ENCODE measurements at places on chromosomes 2 and 18. TPM values are rescaled to one million over a fixed set of nuclear protein-coding genes. Genes with fewer than 3 reads are reported as not detected.
A peak's percentile ranks its signal among the peaks of the same experiment; 100 is the strongest.

The SEPTIN10 gene
- 1.9 TPM for total RNA-seq

The RPRM gene
- total RNA-seq: not detected

The POTEC gene
- not detected for total RNA-seq

The PRSS56 gene
- not detected for total RNA-seq

The RBM44 gene
- 3.2 TPM for total RNA-seq

The AGXT gene
- total RNA-seq: not detected

GRCh38 chr2:206323486-206323885 is 49.0 kb downstream of the ZDBF2 start:
- no peak for DNase-seq
- H3K4me3 ChIP-seq: no peak overlapping the region
- peaks cover 5% of the 10 kb centered on the region for H3K36me3 ChIP-seq
- H3K4me1 ChIP-seq: no peaks in the 10 kb centered on the region
- no peak overlapping the region for H3K27ac ChIP-seq
- H3K27me3 ChIP-seq: no peaks in the 10 kb centered on the region

DNA sequence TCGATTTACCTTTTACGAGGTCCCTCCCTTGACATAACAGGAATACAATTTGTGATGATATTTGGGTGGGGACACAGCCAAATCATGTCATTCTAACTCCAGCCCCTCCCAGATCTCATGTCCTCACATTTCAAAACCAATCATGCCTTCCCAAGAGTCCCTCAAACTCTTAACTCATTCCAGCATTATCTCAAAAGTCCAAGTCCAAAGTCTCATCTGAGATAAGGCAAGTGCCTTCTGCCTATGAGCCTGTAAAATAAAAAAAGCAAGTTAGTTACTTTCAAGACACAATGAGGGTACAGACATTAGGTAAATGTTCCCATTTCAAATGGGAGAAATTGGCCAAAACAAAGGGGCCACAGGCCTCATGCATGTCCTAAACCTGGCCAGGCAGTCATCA is 381.1 kb downstream of the PIK3C3 start:
- no peak overlapping the region for H3K27ac ChIP-seq
- H3K4me1 ChIP-seq: no peaks in the 10 kb centered on the region
- no peak for DNase-seq
- no peaks in the 10 kb centered on the region for H3K36me3 ChIP-seq
- H3K4me3 ChIP-seq: no peak overlapping the region
- H3K27me3 ChIP-seq: no peaks in the 10 kb centered on the region

GRCh38 chr2:45018023-45018422 is 8.8 kb upstream of the SIX2 start:
- no peaks in the 10 kb centered on the region for H3K4me1 ChIP-seq
- H3K27ac ChIP-seq: no peak overlapping the region
- no peaks in the 10 kb centered on the region for H3K36me3 ChIP-seq
- H3K4me3 ChIP-seq: no peak overlapping the region
- no peak for DNase-seq

DNA sequence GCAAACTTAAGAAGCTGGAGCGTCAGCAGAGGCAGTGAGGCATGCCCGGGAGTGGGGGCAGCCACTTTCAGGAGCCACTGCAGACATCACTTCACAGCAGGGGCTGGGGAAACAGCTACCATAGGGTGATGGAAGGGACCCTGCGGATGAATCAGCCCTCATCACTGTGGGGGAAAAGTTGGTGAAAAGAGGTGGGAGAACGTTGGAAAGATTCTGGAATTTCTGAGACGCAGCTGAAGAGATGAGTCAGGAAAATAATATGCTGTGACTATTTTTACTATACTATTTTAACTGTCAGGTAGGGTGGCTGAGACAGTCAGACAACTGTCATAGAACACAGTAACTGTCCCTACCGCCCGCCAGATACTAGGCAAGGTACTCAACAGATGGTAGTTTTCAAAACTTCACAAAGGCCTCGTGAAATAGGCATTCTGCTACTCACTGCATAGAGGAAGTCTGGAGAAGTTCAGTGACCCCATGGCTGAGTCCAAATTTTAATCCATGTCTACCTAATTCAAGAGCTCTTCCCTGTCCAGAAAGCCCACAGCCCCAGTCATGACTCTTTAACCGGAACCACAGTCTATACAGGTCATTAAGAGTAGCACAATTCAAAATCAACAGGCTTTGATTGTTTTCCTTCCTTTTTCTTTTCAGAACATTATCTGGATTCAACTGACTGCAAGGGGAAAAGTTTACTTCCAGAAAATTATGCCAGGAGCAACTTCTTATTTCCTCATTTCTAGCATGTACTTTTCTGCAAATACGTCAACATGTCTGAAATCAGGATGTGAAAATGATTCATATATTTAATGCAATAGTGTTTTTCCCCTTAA is 39.3 kb upstream of the EPB41L3 start:
- no peak overlapping the region for H3K27ac ChIP-seq
- DNase-seq: no peak
- no peaks in the 10 kb centered on the region for H3K36me3 ChIP-seq
- H3K4me1 ChIP-seq: no peaks in the 10 kb centered on the region

- H3K4me3 ChIP-seq: no peak overlapping the region
- peaks cover 20% of the 10 kb centered on the region for H3K36me3 ChIP-seq
- H3K27ac ChIP-seq: no peak overlapping the region
These were observed 129.8 kb downstream of the BCL2L11 start for GRCh38 chr2:111250448-111251030.

- H3K27me3 ChIP-seq: peaks cover 38% of the 10 kb centered on the region
- H3K4me1 ChIP-seq: no peaks in the 10 kb centered on the region
- no peaks in the 10 kb centered on the region for H3K36me3 ChIP-seq
- H3K27ac ChIP-seq: no peak overlapping the region
- no peak for DNase-seq
- no peak overlapping the region for H3K4me3 ChIP-seq
These were observed 8.6 kb downstream of the SH3RF3 start for GRCh38 chr2:109137616-109138015.

- peaks cover 39% of the 10 kb centered on the region for H3K4me1 ChIP-seq
- DNase-seq: no peak
- H3K36me3 ChIP-seq: peaks cover 2% of the 10 kb centered on the region
- H3K27me3 ChIP-seq: no peaks in the 10 kb centered on the region
- peak overlapping the region; percentile 8 for H3K4me3 ChIP-seq
These were observed 115.9 kb upstream of the FOSL2 start for GRCh38 chr2:28276807-28277206.

- H3K4me1 ChIP-seq: peaks cover 16% of the 10 kb centered on the region
- no peak for DNase-seq
- H3K4me3 ChIP-seq: no peak overlapping the region
- H3K27me3 ChIP-seq: no peaks in the 10 kb centered on the region
These were observed 38.0 kb downstream of the COA5 start for GRCh38 chr2:98570356-98570755.

DNA sequence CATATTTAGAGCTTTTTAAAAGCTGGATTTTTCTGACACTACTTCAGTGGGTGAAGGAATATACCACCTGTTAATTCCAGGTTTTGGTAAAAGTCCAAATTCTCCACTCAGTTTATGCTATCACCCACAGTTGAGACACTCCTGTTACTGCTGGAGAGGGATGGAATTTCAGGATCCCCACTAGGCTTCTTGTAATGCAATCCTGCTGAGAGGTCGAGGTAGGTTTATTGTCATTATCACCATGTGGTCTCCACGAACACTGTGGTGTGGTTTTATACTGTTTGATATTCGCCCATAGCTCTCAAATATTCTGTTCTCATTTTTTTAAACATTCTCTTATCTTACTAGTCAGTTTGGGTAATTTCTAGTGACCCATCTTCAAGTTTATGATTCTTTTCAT is 167.9 kb downstream of the CCDC102B start:
- H3K36me3 ChIP-seq: no peaks in the 10 kb centered on the region
- H3K27me3 ChIP-seq: no peaks in the 10 kb centered on the region
- no peaks in the 10 kb centered on the region for H3K4me1 ChIP-seq
- DNase-seq: no peak
- H3K27ac ChIP-seq: no peak overlapping the region
- H3K4me3 ChIP-seq: no peak overlapping the region

- H3K4me3 ChIP-seq: no peak overlapping the region
- DNase-seq: no peak
- no peak overlapping the region for H3K27ac ChIP-seq
These were observed 43.1 kb upstream of the RTN4 start for GRCh38 chr2:55093381-55093780.

DNA sequence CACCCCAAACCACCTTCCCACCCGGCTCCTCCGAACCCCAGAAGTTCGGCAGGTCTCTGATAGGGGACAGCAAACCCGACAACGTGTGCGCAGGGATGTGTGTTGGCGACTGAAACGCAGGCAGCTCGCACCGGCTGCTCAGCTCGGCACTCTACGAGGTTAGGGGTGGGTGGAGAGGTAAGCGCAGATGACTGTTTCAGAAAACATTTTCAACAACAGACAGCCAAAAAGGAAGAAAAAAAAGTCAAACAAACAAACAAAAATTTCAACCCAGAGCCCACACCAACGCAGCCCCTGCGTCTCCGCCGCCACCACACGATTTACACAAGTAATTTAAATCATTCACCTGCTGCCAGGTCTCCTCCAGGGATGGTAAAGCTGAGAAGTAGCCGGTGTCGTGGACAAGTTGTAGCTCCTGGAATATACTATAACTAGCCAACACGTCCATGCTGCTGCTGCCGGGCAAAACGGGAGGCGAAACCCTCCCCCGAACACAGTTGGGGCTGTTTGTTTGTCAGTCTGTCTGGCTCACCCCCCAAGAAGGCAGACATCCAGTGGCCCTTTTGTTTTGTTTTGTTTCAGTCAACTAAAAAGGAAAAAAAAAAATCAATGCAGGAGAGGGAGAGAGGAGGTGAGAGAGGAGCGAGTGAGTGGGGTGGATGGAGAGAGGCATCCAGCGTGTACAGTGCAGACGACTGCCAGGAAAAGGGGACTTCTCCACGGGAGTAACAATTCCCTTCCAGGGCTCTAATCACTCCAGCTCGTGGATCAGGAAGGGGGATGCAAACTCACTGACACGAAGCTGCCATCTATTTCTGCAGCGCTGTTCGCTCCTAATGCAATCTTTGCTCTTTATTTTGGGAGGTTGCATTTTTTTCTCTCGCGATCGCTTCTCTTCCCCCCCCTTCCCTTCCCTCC is at the start of gene KLF7:
KLF7 (minus strand) TSS at position 828 of the 918 bp plus-strand sequence; CDS start at position 448, 380 bp downstream.
- H3K27ac ChIP-seq: peak within 1 kb of the TSS; percentile 92
- no peak for DNase-seq
- H3K36me3 ChIP-seq: no peaks in the 10 kb centered on the region
- H3K4me1 ChIP-seq: peaks cover 42% of the 10 kb centered on the region
- H3K27me3 ChIP-seq: peaks cover 8% of the 10 kb centered on the region

DNA sequence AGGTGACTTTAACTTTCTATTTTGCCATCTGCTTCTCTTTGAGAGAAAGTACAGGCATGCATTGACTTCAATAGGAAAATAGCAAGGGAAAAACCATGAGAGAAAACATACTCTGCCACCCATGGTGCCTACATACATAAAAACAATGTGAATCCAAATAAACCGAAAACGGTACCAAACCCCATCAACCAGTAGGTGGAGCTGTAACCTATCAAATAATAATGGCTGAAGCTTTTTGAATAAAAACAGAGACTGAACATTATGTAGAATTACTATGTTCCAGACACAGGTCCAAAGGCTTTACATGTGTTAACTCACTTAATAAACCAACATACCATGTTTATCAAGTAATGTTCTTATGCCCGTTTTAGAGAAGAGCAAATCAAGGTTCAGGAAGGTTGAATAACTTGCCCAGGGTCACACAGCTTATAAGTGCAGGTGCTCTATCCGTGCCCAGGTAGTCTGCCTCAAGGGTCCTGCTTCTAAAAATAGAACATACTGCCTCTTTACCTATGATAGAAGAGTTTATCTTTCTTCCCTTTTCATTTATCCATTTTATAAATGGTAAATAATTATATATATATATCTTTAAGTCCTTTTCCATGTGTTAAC is 293.9 kb upstream of the SYT4 start:
- DNase-seq: no peak
- no peak overlapping the region for H3K27ac ChIP-seq
- H3K36me3 ChIP-seq: no peaks in the 10 kb centered on the region
- H3K4me1 ChIP-seq: no peaks in the 10 kb centered on the region
- no peak overlapping the region for H3K4me3 ChIP-seq
- peaks cover 6% of the 10 kb centered on the region for H3K27me3 ChIP-seq

DNA sequence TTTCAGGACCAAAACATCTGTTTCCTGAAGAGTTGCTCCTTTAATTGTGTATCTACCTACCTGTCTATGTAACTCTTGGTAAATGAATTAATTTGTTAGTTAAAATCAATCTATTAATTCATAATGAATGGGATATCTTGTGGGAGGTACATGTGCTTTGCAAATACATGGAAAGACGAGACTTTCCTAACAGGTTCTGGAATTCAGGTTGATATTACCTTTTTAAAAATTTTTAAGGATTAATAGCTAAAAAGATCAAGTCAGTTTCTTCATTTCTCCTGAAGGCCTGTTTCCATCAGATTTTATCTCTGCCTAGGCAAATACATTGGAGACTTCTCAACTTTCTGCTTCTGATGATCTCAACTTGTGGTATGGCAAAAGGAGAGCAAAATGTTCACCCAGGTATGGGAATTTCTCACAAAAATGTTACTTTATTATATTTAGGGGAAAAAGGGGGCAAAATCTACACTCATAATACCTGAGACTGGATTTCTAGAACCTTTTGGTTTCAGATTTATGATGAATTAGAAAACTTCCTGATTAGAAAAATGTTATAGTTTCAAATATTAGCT is 7.4 kb downstream of the TFPI start:
- H3K27ac ChIP-seq: no peak overlapping the region
- H3K4me3 ChIP-seq: no peak overlapping the region

DNA sequence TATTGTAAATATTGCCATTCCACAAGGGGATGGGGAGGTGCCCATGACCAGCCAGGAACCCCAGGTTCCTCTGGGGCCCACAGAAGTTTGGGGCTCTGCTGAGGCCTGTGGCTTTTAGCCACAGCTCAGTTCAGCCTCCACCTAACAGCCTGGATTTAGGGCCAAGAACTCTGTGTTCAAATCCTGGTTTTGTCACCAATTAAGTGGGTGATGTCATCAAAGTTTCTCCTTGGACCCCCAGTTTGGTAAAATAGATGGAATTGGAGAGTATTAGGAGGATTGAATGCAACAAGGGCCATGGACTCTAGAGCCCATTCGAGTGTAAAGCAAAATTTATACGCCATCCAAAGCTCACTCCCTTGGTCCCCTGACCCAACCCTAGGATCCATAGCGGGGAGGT is 3.2 kb upstream of the FEV start:
- no peak overlapping the region for H3K4me3 ChIP-seq
- no peak for DNase-seq
- no peaks in the 10 kb centered on the region for H3K4me1 ChIP-seq
- H3K27ac ChIP-seq: no peak overlapping the region
- peaks cover 77% of the 10 kb centered on the region for H3K27me3 ChIP-seq

- H3K4me1 ChIP-seq: no peaks in the 10 kb centered on the region
- no peak for DNase-seq
- no peak overlapping the region for H3K27ac ChIP-seq
- no peak overlapping the region for H3K4me3 ChIP-seq
These were observed 15.4 kb downstream of the ZNF24 start for GRCh38 chr18:35328868-35329267.

- H3K36me3 ChIP-seq: no peaks in the 10 kb centered on the region
- H3K4me1 ChIP-seq: peaks cover 35% of the 10 kb centered on the region
- DNase-seq: no peak
- no peaks in the 10 kb centered on the region for H3K27me3 ChIP-seq
- peak overlapping the region; percentile 95 for H3K27ac ChIP-seq
- peak overlapping the region; percentile 86 for H3K4me3 ChIP-seq
These were observed 670 bp upstream of the INPP5D start for GRCh38 chr2:233059547-233059796.

All from natural killer cell treated with Interleukin-12 subunit alpha and Interleukin-12 subunit beta and Interleukin-15 and Interleukin-18, amount 100 ng/mL, for 72 hours (primary cell).